Stimulated activated CD8-positive, alpha-beta memory T cell treated with anti-CD3 and anti-CD28 coated beads, Interleukin-15, amount 100 ng/mL, for 24 hours (primary cell): ENCODE measurements at places on chromosomes 3 and 15.

- no peak for DNase-seq
These were observed 98.8 kb downstream of the TGFBR2 start for GRCh38 chr3:30704931-30705890.

DNA sequence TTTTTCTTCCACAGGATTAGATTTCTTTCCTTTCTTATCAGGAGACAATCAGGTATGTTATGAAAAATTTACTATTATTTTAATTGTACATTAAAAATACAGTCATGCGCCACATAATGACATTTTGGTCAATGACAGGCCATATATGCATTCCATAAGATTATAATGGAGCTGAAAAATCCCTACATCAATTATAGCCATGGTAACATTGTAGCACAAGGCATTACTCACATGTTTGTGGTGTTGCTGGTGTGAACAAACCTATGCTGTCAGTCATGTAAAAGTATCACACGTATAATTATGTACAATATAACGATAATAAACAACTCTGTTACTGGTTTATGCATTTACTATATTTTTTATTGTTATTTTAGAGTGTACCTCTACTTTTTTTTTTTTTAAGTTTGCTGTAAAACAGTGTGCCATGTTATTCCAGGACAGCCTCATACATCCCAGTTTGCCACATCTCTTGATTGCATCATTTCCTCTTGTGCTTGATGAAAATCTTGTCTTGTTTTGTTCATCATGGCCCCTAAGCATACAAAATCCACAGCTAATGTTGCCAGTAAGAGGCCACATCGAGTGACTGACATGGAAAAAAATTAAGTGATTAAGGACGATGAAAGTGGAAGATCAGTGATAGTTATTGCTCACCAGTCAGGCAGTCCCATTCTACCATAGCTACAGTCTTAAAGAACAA, 21.4 kb downstream of the CALML4 start:
- no peak for DNase-seq

DNA sequence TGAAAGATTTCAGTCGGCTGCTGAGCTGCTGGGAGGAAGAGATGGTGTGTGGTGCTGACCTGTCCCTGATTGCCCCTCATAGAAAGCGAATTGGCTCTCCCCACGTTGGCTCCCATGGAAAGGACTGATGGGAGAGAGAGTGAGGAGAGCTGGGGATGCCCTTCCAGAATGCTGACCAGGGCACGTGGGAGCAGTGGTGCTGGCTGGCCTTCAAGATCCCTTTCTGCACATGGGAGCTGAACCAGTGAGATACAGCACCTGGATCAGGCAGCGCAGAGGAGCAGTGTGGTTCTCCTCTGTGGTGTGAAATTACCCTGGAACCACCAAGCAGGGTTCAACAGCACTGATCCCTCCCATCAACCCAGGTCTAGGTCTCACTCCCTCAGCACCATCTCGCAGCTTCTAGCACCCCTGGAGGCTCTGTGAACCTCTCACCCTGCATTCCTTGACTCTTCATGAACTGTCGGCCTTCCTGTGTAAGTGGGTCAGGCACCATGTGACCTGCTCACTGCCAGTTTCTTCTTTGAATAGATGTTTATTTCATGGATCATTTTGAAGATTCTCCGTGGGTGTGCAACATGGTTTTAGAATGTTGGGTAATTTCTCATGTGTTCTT, 55.7 kb downstream of the CACNA1D start:
- DNase-seq: no peak

GRCh38 chr15:51750792-51751696, at the start of gene TMOD2:
Gene TMOD2, plus strand, starts transcription at chr15:51751597. Its CDS starts 14,845 bp downstream, at chr15:51766442.
- peak; percentile 29 for DNase-seq
